ENCODE measurements at places on chromosomes 16 and 17. TPM values are rescaled to one million over a fixed set of nuclear protein-coding genes. Genes with fewer than 3 reads are reported as not detected.

Gene GRB7
- 0.56 TPM for polyA plus RNA-seq

GRCh38 chr17:77271411-77271810 is 130.6 kb downstream of the SEC14L1 start:
- no peaks in the 10 kb centered on the region for H3K4me1 ChIP-seq
- H3K27me3 ChIP-seq, result no peaks in the 10 kb centered on the region
- no peak for DNase-seq
- no peaks in the 10 kb centered on the region for H3K36me3 ChIP-seq
- no peak overlapping the region for H3K27ac ChIP-seq

GRCh38 chr17:41140360-41141131 is at the start of gene KRTAP4-6:
TSS of gene KRTAP4-6 (minus strand) at chr17:41140544. CDS start at chr17:41140487, 57 bp downstream.
- no peaks in the 10 kb centered on the region for H3K27me3 ChIP-seq
- DNase-seq, result no peak

DNA sequence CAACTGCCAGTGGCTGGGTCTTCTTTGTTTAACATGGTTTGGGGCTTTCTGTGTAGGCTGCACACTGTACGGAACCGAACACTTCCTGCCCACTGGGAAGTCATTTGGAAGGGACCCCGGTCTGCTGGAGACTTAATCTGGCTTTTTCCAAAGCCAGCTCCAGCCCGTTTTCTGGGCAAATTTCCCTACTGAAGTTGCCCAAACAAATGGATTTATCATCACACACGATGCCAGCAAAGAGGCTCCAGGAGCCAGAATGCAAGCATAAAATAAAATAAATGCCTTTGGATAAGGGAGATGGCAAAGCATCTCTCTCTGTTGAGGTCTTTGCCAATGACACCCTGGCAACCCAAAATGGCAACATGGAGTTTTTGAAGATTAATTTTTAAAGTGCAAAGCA is 259.9 kb upstream of the IRX3 start:
- H3K4me3 ChIP-seq, result no peak overlapping the region
- no peak for DNase-seq
- peaks cover 13% of the 10 kb centered on the region for H3K27me3 ChIP-seq

DNA sequence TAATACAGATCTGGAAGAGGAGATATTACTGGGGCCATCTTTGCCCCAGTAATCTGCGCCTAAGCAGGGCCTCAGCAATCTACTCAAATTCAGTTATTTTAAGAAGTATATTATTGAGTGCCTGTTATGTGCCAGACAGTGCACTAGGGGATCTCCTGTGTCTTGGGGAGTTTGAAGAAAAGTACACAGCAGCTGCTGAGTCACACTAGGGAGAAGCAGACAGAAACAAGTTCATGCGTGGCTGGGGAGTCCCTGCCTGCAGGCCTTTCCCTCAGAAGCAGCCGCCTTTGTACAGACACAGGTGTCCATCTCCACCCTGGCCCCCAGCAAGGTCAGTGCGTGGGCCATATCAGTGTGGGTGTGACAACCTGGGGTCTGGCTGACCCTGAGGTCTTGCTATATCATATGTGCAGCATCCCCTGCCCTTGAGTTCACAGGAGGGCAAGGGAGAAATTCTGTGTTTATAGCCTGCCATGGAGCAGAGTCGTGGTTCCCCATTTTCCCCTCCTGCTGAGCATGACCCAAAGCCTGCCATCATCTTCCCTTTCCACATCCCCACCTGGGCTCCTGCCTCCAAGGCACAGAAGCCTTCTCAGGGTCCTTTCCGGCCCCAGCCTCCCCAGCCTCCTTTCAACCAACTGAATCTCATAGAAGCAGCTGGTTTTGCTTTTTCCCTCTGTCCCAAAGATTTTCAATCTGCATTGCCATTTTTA is 229.9 kb upstream of the SDK2 start:
- no peaks in the 10 kb centered on the region for H3K4me1 ChIP-seq
- H3K4me3 ChIP-seq, result no peak overlapping the region
- H3K27ac ChIP-seq, result no peak overlapping the region
- no peaks in the 10 kb centered on the region for H3K36me3 ChIP-seq
- no peaks in the 10 kb centered on the region for H3K27me3 ChIP-seq
- DNase-seq, result no peak
